ENCODE measurements at places on chromosomes 5 and 9.

- no peak for DNase-seq
Observed at GRCh38 chr5:142544071-142544753, 141.7 kb downstream of the FGF1 start.

- no peak for DNase-seq
Observed at GRCh38 chr9:18662320-18662719, 188.4 kb downstream of the ADAMTSL1 start.

GRCh38 chr9:123327697-123328100 is 28.3 kb upstream of the CRB2 start:
- DNase-seq = no peak

DNA sequence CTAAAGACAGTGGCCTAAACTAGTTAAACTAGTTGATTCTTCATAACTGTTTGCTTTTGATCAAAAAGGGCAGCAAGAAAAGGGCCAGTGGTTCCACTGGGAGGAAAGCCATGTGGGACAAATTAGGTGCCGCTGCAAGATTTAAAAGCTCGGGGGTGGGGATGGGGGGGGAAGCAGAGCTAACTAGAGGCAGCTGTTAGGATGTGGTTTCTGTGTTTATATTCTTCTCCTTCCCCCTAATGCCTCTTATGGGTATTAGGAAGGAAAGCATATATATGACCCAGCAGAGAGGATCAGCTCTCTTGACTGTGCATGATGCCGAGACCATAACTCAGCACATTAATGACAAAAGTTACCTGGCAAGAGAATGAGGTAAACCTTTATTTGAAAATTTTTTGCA is 65.7 kb downstream of the EFNA5 start:
- DNase-seq = peak; percentile 63

GRCh38 chr5:137613554-137614265 is 114.6 kb upstream of the SPOCK1 start:
- DNase-seq = no peak

GRCh38 chr5:52893863-52894262 is 95.3 kb upstream of the ITGA2 start:
- no peak for DNase-seq

GRCh38 chr9:110175275-110175968 is 32.5 kb downstream of the C9orf152 start:
- DNase-seq = no peak
